ENCODE measurements at places on chromosomes 3 and 15.

- no peak for DNase-seq
These were observed 7.0 kb upstream of the ATP8B4 start for GRCh38 chr15:50126072-50126471.

DNA sequence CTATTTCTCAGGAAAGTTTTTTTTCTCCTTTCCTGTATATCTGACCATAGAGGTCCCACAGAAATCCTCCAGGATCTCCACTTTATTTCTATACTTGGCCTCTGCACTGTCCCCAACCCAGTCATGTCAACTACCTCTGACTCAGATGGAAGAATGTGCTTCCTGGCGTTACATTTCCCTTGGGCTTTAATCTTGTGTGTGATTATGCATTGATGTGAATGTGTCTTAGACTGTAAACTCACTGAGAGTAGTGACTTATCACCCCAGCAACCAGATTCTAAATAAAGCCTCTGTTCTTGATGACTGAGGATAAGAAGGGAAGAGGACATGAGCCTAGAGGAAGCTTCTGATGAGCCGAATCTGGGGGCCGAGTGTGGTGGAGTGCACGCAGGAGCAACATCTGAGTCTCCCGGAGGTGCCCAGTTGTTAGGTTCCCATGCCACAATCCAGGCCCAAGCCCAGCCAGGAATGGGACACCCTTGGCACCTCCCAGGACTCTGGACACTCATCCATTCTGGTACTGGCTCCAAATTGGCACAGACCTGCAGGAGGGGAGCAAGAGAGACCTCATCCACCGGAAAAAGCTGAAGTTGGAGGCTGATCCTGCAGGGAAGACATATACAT lies 32.1 kb upstream of the HEG1 start:
- DNase-seq, result no peak

DNA sequence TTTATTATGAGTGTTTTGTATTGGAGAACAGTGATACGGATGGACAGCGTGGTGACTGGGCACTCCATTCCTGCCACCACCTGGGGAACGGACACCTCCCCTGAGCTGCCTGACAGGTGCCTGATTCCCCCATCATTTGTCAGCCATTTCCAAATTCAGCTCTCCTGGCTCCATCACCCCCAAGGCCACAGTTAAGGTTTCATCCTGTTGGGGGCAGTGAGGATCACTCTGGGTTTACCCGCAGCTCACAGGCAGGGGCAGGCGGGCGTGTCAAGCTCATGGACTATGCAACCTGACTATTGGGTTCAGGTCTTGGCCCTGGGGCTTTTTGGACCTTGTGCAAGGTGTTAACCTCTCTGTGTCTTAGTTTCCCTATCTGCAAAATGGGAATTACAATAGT lies 76.3 kb downstream of the RAB11A start:
- DNase-seq, result no peak

DNA sequence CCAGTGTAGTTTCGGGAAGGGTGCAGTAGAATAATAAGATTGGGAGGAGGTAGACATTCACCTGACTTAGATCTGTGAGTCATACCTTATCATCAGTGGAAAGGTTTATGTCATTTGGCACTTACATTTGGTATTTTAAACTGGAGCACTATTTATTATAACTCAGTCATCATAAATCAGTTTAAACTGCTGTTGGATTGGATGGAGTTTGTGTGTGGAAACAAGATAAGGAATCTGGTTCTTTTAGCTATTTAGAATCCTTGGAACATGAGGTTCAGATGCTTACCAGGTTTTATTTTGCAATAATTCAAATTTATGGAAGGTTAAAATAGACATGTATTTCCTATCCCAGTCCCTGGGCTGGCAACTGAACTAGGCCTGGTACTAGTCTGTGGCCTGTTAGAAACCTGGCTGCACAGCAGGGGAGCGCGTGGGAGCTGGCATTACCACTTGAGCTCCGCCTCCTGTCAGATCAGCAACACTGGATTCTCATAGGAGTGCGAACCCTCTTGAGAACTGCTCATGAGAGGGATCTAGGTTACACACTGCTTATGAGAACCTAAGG lies 34.5 kb downstream of the ZFAND6 start:
- no peak for DNase-seq

GRCh38 chr3:59302442-59302841 lies 252.6 kb upstream of the CFAP20DC start:
- no peak for DNase-seq

DNA sequence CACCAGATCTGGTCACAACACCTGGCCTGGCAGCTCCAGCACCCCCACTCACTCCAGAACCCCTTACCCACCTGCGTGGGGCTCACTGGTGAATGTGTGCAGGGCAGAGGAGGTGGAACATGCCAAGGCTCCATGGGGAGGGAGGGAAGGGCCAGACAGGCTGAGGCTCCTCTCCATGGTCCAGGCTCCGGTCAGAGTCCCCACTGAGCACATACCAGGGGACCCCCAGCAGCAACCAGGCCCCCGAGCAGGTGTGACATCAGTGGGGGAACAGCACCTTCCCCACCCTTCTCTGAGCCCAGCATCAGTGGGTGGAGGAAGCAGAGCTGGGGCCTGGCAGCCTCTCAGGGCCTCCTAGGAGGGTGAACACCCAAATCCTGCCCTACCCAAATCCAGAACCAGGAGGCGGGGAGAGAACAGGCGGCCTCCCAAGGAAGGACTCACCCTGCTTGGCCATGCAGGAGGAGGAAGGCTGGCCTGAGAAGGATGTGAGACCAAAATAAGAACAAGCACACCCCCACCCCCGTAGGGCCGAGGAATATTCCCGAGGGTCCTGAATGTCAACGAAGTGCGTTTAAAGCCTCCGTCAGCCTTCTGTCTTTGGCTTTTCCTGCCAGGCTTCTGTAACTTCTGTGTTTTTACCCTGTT lies 1.1 kb upstream of the GP9 start:
- DNase-seq, result no peak

GRCh38 chr15:43799945-43800285 lies at the start of gene SERINC4:
Gene SERINC4, minus strand, starts transcription at chr15:43800220. Its CDS starts 234 bp downstream, at chr15:43799986.
- no peak for DNase-seq

DNA sequence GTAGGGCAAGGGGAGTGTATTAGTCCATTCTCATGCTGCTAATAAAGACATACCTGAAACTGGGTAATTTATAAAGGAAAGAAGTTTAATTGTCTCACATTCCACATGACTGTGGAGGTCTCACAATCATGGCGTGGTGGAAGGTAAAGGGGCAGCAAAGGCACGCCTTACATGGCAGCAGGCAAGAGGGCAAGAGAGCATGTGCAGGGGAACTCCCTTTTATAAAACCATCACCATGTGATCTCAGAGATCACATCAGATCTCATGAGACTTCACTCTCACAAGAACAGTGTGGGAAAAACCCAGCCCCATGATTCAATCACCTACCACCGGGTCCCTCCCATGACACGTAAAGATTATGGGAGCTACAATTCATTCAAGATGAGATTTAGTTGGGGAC lies 41.4 kb downstream of the SUMF1 start:
- DNase-seq, result no peak

DNA sequence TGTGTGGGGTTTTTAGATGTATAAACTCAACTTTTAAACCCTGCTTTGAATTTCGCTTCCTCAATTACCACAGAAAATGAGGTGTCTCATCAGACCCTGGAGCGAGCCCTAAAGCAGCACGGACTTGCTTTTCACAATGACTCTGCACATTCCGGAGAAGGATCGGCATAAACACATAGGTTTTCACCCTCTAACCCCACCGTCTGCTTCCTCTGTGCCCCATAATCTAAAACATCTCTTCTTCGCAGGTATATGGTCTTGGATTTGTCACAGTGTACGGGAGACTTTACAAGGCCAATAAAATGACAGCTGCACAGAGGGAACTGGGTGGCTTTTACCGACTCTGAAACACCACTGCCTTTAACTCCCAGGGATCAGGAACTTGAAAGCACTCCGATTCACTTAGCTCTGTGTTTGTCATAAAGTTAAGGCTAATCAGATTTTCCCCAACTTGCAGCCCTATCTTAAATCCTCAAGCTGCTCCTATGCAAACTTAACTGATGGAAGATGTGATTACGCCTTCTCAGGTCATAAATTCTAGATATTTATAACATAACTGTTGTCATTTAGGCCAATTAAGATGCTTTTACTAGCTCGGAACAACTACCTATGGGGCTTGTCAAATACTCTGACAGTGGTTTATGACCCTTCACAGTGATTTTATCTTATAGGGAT lies 133.4 kb upstream of the WNT5A start:
- no peak for DNase-seq

DNA sequence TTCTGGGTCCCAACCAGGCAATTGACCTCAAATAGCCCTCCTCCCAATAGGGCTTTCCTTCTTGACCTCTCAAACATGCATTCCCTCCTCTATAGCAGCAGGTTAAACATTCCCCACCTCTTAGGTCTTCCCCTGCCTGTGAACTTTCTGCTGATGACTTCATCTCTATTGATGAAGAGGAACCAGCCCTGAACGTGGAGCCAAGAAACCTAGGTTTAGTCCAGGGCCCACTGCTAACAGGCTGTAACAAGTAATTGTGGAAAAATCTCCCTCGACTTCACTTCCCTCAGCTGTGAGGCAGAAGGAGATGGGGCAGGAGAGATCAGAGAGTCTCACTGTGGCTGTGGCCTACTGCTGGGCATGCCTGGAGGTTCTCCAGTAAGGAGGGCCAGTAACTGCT lies 24.7 kb downstream of the ILDR1 start:
- DNase-seq, result no peak

- no peak for DNase-seq
These were observed 157.2 kb downstream of the DCLK3 start for GRCh38 chr3:36606871-36607765.

DNA sequence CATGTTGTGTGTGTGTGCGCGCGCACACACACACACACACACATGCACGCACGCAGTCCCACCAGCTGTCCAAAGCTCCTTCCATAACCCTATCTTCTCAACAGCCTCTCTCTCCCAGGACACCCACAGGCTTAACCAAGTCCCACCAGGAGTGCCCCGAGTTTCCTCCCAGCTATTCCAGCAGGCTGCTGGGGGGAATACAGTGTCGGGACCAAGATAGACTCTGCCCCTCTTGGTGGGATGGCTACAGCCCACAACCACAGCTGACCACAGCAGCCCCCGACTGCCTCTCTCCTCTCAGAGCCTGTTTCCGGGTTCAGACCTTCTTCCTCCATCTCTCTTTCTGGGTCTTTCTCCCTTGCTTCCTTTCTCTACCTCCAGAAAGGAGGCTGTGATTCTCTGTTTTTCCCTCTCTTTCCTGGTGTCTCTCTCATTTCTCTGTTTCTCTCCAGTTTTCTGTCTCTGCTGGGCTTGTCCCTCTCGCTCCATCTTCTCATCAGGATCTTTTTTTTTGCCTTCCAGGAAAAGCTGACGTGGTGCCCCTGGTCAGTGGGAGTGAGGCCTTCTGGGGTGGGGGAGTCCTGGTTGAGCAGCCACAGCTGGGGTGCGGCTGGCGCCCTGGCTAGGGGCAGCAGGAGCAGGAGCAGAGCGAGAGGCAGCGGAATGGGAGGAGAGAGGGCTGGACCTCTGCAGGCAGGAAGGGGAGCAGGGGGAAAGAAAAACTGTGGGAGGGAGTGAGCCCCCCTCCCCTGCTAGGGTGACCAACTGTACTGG lies 3.3 kb upstream of the ISLR start:
- DNase-seq, result no peak

- no peak for DNase-seq
These were observed 120.0 kb downstream of the SSR3 start for GRCh38 chr3:156434921-156435320.

DNA sequence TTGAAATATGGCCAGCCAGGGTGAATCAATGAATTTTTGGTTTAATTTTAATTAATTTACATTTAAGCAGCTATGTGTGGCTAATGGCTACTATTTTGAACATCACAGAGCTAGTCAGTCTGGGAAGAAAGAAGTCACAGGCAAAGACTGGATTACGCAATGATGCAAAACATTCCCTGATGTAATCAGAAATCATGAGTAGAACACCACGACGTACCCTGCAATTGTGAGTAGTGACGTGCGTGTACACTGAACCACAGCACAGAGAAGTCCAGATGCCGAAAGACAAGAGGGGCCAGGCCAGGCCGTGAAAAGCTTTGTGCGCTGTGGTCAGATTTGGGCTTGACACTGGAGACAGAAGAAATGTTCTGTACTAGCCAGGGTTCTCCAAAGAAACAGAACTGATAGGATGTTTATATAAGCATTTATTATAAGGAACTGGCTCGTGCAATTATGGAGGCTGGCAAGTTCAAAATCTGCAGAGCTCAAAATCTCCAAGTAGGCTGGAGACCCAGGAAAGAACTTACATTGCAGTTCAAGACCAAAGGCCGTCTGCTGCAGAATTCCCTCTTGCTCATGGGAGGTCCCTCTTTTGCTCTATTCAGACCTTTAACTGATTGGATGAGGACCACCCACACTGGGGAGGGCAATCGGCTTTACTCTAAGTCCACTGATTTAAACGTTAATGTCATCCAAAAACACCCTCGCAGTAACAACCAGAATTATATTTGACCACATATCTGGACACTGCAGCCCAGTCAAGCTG lies 44.6 kb downstream of the SH3BP5 start:
- DNase-seq, result peak; percentile 53

DNA sequence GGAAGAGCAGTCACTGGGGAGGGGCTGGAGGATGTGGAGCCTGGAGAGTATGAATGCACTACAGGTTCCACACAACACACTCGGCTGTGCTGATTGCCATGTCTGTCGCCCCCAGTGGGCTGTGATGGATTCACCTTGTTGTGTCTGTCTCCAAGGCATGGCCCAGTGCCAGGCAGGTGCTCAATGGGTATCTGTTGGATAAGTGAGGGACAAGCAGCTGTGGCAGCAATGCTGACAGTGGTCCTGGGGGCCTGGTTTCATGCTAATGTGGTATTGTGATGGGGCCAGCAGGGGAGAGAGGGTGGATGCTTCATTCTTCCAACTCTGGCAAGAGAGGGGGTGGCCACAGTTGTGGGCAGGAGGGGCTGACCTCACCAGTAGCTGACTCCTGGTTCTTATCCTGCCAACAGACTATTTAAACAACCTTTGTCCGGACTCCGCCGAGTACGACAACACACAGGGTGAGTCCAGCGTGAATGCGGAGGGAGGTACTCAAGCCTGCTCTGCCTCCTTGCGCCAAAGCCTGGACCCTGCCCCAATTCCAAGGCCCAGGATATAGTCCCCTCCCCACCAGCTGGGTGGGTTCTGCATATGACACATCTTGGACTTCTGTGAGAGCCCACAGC lies 47.3 kb upstream of the NR2C2 start:
- no peak for DNase-seq

- peak; percentile 66 for DNase-seq
These were observed 162.0 kb downstream of the KLF13 start for GRCh38 chr15:31488437-31489204.

DNA sequence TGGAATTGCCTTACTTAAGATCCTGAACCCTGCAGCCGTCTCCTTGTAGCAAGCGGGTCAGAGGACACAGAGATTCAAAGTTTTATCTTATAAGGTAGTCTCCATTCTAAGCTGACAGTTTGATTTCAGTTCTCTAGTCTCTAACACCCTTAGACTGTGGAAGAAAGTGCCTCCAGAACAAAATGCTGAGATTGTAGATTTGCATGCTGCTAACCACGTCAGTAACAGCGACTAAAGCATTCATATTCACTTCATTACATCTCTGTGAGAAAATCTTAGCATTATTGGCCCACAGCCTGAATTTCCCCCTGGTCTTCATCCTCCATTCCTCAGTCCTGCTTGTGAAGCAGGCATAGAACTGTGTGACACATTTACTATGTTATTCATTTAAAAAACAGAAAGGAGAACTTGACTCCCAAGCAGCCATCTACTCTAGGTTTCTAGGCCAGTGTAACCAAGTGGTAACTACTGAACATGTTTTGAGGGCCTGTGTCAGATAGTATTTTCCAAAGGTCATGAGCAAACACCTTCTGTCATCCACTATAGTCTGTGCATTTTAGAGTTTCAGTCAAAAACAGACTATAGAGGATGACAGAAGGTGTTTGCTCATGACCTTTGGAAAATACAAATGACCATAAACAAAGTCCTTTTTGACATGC lies 27.4 kb downstream of the ARIH2 start:
- no peak for DNase-seq
